GM20000 (cell line): ENCODE measurements at places on chromosomes 6 and 20.

GRCh38 chr6:75268988-75269354 lies 15.6 kb downstream of the TMEM30A start:
- no peak for DNase-seq

- no peak for DNase-seq
Measured at GRCh38 chr20:39082622-39083398, 120.7 kb downstream of the DHX35 start.

DNA sequence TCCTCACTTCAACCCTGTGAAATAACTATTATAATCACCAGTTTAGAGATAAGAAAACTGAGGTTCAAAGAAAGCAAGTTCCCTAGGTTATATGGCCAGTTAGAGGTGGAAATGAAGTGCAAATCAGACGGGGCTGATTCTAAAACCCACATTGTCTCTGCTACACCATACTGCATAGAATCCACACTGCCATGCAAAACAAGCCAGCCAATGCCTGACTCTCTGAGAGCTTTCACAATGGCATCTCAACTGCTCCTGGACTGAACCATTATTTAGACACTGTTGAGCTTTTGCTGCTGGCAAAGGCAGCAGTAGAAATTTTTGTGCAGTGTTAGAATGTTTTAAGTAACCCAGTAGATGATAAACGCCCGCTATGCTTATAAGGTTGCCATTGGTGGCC lies 195.2 kb upstream of the CNR1 start:
- no peak for DNase-seq

DNA sequence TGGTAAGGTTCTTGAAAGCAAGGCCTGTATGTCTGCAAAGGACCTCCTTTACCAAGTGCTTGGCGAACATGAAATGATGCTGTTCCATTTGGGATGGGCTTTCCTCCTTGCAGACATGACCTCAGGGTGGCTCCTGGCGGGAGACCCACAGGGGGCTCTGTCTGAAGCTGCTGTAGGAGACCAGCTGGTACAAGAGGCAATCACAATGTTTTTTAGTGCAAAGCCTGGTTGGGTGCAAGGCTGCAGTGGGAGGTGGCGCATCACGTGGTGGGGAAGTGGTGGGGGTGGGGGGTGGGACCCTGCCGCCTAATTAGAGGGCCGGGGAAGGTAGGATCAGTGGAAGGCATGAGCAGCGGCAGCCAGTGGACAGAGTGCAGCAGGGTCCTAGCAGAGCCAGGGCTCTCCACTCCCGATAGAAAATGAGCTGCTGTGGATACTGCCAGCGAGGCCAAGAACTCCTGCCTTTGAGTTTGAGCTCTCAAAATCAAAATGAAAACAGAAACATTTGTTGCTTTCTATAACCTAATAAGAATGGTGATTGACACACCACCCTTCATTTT lies 9.1 kb upstream of the ARMC2 start:
- no peak for DNase-seq

DNA sequence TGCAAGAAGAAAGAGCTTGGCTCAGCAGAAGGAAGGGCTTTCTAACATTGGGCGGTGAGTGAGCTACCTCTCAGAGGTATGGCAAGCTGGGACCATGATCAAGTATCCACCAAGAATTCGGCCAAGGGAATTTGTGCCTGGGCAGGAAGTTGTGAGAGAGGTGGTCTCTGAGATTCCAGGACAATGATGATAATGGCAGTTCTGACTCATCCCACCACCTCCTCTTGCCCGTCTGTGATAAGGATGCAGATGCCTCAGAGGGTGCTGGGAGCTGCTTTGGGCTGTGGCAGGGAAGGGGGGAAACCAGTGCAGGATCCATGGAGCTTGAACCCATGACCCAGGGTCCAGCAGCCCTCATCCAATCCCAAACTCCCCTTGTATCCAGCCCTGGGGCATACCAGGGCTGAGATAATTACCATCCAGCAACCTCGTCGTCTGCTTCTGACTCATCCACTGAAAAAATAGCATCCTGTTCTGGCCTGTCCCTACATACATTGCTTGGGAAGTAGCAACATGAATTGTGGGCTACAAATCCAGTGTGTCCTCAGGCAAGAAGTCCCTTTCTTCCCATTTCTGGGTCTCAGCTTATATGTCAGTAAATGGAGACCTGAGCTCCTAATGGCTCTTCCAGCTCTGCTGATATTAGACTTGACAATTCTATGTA lies 5.9 kb downstream of the TGM6 start:
- no peak for DNase-seq

- peak; percentile 77 for DNase-seq
Measured at GRCh38 chr6:20877008-20877937, 343.0 kb downstream of the CDKAL1 start.

DNA sequence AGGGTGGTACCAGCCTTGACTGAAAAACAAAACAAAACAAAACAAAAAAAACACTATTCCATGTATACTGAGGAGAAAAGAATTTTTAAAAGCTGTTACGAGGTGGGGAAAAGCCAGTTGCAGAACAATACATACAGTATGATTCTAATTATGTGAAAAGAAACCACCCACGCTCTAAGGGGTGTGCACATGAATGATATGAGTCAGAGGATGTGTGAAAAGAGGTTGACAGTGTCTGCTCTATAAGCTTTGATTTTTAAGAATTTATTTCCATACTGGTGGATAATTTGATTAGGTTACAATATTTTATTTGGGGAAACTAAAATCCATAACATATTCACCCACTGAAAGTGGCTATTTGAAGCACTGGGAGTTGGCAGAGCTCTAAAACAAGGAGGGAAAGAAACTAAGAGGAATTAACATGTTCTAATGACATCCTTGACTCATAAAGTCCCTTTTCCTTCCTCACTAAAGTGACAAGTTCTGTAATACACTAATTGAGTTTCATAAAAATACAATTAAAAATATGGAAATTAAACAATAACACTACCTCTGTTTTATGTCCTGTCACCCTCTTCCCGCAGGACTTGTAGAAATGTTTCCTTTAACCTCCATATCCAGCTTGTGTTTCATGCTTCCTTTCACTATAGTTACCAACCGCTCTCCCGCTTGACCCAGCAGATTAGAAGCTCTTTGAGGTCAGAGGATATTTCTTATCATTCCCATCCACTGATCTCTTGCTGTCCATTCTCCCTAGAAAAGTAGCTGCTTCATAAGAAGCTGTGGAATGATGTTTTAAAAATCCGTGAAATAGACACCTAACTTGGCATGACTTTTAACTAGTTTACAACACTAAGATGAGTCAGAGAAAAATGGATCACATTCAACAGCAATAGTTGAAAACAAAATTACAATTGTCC lies 118.6 kb upstream of the CCDC28A start:
- peak; percentile 57 for DNase-seq

- no peak for DNase-seq
Measured at GRCh38 chr20:3123542-3123941, 36.1 kb downstream of the FASTKD5 start.

DNA sequence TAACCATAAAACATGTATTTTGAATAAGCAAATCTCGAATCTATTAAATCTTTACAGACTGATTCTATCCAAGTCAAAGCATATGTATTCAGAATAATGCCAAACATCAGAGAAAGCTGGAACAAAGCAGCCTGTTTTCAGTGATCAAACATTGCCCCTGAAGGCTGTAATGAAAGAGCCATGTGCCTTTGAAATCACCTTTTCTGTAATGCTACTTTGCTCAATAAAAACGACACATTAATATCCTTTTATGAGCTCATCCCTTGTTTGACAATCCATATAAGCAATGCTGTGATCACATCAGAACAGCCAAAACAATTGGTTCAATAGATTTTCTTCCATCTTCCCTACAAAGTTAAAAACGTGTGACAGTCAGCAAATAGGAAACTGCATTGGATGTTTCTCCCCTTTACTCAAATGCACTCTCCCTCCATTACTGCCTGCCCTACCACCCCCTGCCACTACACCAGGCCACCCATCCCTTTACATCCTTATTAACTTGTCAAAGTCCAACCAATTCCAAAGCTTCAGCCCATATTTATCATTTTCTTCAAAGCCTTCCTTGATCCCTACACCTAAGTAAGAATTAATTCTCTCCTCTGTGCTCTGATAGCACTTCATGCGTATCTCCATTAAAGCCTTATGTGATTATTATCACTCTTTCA lies 42.0 kb downstream of the THEMIS start:
- DNase-seq = no peak

- DNase-seq = no peak
Measured at GRCh38 chr6:28566527-28567252, 41.0 kb downstream of the GPX5 start.

DNA sequence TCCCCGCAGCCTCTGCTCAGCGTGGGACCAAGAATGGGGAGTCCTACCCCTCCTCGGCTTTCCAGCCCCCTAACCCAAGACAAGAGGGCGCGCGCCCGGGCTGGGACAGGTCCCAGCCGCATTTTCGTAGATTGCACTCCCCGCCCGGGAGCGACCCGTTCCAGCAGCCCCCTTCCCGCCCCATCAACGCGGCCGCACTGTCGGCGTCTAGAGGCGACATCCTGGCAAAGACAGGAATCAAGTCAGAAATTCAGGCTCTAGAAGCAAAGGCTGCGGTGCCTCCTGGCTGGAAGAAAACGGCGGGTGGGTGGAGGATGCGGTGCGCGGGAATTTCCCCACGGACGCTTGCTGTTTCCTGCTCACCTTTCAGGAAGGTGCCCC lies 957 bp downstream of the PROKR2 start:
- DNase-seq = no peak

DNA sequence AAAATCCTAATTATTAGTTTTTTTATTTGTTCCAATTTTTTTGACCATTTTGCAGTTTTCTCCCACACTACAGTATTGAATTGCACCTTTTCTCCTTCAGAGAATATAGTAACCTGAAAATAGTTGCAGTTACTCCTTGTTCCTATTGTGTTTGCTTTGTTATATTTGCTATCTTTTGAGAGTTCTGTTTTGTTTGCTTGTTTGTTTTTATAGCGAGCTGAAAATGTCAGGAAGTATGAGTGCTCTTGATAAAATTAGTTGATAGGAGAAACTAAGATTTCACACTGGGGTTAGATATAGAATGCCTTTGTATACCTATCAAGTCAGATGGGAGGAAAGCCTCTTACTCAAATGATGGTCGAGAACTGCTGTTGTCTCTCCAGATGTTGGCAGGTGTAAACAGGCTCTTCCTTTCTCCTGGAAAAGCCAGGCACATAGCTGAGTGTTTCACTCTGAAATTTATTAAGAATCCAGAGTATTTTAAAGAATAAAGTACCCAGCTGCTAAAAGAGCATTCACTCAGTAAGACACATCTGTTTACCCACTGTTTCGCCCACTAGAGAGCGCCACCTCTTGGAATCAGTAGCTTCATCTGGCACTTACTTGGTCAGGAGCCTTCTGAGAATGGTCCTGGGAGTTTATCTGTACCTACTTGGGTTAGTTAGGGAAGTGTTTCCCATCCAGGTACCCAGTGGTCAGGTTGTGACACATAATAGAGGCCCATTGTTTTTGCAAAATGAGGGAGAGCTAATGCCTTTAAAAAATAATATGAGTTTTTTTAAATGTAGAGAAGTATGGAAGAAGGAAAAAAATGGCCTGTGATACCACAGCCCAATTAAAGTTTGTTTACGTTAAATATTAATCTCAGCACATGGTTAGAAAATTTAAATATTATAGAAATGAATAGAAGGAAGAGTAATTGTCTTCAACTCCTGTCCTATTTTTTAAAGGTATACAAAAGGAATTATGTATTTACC lies 11.2 kb downstream of the NT5DC1 start:
- no peak for DNase-seq

DNA sequence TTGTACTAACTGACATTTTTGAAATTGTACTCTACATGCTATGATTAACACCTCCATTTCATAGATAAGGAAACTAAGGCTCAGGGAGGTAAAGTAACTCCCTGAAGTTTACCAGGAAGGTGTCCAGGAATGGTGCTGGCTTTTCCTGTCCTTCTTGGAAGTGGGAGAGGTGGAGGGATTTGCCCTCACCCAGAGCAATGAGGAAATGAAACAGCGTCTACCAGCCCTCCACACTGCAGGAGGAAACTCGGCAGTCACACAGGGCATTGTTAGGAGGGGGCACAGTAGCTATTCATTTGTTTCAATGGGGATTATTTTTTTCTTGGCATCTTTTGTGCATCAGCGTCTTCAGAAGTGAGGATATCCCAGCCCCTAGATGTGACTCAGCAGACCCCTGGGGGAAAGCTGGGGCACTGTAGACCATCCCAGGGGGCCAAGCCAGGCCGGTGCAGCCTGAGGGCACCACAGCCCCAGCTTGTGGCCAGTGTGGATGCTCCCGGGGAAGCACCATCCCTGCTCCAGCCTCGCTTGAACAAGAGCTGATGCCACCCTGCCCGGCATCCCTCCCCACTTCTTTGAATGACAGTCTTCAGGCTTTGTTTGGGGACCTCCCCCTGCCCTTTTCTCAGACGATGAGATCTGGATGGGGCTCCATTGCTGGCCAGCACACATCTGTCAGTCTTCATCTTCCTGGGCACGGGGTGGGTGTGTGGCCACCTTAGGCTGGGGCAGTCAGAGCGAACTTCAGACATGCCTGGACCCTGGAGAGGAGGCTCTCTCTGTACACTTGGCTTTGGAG lies 224.4 kb upstream of the PMEPA1 start:
- no peak for DNase-seq

- DNase-seq = no peak
Measured at GRCh38 chr6:53148684-53149083, at the start of gene GCM1. TSS of gene GCM1 (minus strand) at chr6:53148841. CDS start at chr6:53145632, 3,209 bp downstream.

DNA sequence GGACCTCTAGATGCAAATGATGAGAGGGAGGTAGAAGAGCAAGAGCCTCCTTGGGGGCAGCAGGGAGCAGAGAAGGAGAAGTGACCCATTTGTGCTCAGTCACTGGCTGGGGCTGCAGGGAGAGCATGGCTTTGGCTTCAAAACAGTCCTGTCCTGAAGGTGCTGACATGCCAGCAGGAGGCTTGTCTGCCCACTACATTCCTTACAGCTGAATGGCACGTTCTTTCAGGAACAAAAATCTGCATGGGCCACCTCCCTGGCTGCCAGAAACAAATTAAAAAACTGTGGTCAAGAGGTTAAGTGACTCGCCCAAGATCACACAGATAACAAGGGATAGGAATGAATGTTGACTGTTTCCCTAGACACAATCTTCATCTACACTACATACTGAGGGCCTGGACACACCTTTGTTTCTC lies 188.8 kb downstream of the HIVEP2 start:
- DNase-seq = no peak

- DNase-seq = no peak
Measured at GRCh38 chr6:119142041-119142440, 63.6 kb upstream of the FAM184A start.

DNA sequence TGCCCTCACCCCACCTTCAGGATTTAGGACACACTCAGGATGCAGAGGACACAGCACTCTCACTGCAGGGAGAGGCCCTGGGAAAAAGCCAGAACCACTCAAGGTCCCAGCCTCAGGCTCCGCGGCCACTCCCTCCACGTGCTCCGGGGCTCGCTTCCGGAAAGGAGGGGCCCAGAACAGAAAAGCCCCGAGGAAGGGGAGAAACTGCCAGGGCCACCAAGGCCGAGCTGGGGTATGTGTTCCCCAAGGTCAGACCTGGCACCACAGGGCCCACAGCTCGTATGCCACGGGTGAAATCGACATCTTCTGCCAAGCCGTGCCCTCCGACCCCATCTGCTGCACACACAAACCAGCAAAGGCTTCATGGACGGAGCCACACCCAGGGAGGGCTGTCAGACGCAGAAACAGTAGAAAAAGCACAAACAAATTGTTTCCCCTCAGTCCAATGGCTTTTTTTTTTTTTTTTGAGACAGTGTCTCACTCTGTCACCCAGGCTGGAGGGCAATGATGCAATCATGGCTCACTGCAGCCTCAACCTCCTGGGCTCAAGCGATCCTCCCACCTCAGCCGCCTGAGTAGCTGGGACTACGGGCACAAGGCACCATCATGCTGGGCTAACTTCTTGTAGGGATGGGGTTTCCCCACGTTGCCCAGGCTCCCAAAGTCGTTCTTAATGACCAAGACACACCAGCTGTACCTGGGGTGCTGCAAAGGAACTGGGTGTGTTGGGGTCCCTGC lies 33.4 kb downstream of the SLC2A4RG start:
- DNase-seq = no peak
